Thoracic aorta (tissue), 2 donors: ENCODE measurements at places on chromosomes 3 and 15.

- DNase-seq = no peak
Measured at GRCh38 chr15:59583088-59583487, 28.5 kb upstream of the GCNT3 start.

- DNase-seq = peak; percentile 27
Measured at GRCh38 chr15:85485956-85486567, 105.7 kb downstream of the AKAP13 start.

GRCh38 chr3:197881970-197882338, 68.0 kb upstream of the RPL35A start:
- DNase-seq = no peak

- no peak for DNase-seq
Measured at GRCh38 chr3:57206423-57206822, 6.6 kb upstream of the HESX1 start.

- no peak for DNase-seq
Measured at GRCh38 chr3:99250272-99250671, 348.8 kb upstream of the DCBLD2 start.

DNA sequence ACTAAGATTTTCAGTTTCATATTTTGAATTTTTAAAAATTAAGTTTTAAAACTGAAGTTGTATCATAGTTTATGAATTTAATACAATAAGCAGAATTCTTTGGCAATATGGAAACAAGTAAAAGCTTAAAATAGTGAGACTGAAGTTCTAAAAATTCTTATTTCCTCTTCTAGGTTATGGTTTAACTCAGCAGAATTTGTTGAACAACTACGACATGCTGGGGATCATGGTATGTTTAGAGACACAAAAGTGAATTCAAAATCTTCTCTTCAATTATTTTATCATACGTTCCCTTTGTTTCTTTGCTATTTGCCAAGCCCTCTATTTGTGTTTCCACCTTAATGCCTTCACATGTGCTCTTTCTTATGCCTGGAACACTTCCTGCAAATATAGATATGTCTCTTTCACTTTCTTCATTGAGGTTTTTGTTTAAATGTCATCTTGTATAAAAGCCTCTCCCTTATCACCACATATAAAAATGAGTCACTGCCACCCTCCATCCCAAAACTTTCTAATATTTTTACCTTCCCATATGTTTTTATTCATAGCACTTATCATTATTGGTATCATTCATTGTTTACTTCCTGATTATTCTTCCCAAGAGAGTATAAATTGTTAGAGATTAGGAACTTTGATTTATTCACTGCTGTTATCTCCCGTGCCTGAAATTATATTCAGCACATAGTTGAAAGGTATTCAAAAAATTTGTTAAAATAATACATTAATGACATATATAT, 6.4 kb downstream of the SUCNR1 start:
- no peak for DNase-seq

DNA sequence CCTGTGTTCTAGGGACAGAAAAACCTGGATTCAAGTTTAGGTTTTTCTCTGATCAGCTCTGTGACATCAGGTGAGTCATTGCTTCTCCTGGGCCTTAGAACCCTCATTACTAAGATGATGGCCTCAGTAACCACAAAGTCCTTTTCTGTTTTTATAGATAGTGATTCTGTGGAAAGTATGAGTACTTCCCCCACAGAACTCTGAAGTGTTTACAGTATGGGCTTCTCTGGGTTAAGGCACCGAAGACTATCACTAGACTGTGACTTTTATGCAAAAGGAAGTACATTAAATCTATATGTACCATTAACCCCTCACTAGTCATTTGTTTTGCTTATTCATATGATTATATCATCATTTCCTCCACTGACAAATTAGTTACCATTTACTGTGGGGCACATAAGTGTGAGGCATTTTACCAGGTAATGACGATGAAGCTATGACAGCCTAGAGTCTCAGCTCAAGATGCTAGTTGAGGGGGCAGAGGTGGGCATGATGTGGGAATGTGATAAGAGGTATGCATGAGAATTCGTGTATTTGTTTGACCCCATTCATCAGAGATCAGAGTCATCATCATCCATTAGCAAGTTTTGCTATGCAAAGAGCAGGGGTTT, 15.0 kb upstream of the RORA start:
- no peak for DNase-seq

- DNase-seq = no peak
Measured at GRCh38 chr3:115822579-115822978, 199.3 kb downstream of the GAP43 start.

DNA sequence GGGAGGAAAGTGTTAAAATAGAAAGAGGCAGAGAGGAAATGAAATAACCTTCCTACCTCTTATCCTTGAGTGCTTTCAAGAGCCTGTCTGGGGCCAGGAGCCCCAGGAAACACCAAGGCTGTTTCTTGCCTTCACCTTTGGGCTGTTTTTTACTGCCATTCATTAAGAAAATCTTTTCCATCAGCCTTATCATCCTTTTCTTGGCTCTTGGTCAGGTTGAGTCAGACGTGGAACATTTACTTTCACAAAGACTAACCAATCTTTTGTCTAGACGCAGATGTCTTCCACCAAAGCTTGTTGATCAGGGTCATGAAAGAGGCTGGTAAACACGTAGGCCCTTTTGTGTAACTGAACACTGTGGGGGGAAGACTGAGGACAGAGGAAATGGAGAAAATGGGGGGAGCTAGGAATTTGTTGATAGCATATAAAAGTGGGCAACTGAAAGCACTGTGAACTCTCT, 151.0 kb upstream of the THBS1 start:
- no peak for DNase-seq

DNA sequence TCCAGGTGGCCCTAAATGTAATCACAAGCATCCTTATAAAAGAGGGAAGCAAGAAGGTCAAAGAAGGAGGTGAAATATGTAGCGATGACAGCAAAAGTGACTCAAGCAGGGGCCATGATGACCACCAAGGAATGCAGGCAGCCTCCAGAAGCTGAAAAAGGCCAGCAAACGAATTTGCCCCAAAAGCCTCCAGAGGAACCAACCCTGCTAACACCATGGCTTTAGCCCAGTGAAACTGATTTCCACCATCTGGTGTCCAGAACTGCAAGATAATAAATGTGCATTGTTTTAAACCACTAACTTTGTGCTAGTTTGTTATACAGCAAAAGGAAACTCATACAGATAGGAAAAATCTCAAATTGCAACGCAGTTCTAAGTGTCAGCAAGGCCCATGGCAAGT, 23.0 kb upstream of the RBSN start:
- no peak for DNase-seq

- DNase-seq = no peak
Measured at GRCh38 chr3:158405507-158405906, 165.5 kb upstream of the MLF1 start.

DNA sequence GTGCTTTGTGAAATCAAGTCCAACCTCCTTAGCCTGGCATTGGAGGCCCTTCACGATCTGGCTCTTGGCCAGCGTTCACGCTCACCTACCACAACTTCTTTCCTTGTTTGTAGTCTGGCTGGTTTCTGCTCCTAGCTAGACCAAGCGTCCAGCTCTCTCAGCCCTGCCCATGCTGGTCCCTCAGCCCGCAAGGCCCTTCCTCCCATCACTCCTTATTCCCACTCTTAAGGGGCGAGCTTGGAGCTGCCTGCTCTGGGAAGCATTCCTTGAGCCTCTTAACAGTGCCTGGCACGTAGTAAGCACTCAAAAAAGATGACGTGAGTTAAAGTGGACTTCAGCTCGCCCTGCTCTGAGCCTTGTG, 8.7 kb downstream of the SLC6A6 start:
- no peak for DNase-seq

DNA sequence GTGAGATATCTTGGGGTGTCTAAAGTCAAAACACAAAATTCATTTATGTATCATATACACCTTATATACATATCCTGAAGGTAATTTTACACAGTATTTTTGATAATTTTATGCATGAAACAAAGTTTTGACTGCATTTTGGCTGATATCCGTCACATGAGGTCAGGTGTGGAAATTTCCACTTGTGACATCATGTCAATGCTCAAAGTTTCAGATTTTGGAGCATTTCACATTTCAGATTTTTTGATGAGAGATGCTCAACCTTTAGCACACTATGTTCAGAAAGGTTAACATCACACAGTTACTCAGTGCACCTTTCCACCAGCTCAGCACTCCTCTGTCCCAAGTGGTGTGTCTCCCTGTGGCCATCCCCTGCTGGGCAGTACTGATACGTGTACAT, 37.7 kb upstream of the CPB1 start:
- no peak for DNase-seq

DNA sequence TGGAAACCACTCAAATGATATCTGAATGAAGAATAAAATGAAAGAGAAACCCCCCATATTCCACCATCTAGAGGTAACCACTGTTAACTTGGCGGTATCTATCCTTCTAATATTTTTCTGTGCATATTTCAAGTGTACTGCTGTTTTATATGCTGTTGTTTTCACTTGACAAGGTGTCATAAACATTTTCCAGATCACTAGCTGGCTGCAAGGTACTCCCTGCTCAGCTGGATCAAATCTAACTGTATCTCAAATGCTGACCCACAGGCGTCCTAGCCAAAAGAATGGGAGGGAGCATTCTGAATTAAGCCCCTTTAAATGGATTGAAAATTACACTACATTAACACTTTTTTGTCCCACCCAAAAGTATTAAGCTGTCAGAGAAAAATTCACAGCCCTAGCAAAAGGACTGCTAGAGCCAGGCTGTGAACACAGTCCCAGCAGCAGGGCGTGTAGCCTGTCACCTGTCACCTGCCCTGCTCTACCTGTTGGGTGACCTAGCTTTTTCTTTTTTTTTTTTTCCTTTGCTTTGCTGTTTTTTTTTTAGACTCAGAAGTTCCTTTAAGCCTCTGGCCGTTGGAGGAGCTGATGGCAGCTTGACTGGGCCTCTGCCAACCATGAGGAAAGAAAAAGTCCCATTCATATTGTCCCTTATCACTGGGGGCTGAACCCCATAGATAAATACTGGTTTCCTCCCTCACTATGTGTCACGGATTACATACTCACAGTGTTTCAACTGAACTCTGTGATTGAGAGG, 93.7 kb upstream of the TSC22D2 start:
- DNase-seq = no peak

DNA sequence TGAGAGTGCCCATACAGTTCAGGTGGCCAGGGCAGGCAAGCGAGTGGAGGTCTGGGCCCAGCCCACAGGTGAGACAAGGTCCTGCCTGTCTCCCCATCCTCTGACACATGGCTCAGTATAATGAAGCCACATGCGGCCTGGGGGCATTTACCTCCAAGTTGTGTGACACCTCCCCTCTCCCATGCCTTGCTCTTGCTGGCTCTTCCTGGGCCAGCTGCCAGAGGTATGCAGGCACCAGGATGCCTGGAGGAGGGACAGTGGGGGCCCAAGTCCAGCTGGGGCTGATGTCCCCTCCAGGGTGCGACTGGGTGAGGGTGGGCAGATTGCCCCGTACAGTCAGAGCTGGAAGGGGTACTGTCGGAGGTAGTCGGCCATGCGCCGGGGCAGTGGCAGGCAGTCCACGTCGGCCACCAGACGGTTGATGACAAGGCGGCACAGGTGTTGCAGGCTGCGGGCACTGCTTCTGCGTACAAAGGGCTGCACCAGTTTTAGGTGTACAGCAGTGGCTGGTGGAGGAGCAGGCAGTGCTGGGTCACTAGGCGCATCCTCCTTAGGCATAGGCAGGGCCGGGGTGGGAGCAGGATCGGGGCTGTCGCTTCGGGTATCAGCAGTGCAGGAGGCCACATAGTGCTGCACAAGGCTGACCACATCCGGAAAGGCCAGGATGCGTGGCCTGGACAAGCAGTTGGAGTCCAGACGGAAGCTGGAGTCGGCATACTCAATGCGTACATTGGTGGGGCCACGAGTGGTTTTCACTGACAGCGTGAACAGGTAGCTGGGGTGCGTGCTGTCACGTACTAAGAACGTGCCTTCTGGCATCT, 4.1 kb downstream of the CISH start:
- no peak for DNase-seq

- DNase-seq = no peak
Measured at GRCh38 chr3:97235179-97235578, 420.8 kb downstream of the EPHA6 start.

DNA sequence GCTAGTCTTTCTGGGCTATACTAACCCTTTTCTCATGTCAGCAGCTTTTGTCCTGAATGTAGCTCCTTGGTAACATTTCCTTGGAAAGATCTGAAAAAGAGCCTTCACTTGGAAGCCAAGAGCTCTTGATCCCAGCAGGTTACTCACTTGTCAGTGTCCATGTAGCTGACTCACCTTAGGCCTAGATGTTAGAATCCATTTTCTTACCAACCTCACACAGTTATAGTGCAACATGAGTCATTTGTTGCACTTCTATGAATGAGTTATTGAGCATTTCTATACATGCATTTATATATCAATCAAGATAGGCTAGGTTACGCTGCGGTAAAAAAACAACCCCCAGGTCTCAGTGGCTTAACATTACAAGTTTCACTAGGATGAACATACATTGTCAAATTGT, 106.8 kb upstream of the SLC7A14 start:
- DNase-seq = no peak

- no peak for DNase-seq
Measured at GRCh38 chr3:76177610-76178009, 392.3 kb upstream of the ZNF717 start.

GRCh38 chr3:141354517-141354916, 13.8 kb upstream of the ZBTB38 start:
- DNase-seq = no peak

DNA sequence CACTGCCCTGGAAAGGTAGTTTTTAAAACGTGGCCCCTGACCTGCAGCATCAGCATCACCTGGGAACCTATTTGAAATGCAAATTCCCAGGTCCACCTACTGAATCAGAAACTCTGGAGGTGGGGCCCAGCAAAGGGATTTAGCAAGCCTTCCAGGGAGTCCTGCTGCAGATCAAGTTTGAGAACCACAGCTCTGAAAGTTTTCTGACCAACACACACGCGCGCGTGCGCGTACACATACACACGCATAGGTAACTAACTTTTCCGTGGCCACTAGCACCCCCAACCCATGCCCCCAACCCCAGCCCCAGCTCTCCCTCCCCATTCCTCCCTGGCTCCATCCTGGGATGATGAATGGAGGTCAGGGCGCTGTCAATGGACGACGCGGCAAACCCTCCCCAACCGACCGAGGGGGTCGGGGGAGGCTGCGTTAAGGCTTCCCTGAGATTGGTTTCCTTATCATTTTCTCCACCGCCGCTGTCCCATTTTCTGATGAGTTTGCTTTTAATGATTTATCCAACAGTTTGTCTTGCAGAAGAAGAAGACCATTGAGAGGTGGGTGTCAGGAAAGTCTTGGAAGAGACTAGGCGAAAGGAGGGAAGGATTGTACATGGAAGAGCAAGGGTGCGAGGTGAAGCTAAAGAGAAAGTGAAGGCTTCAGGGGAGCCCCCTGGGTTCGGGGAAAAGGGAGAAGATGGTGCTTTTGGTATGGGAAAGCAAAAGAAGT, 590 bp upstream of the BOC start:
- DNase-seq = no peak

DNA sequence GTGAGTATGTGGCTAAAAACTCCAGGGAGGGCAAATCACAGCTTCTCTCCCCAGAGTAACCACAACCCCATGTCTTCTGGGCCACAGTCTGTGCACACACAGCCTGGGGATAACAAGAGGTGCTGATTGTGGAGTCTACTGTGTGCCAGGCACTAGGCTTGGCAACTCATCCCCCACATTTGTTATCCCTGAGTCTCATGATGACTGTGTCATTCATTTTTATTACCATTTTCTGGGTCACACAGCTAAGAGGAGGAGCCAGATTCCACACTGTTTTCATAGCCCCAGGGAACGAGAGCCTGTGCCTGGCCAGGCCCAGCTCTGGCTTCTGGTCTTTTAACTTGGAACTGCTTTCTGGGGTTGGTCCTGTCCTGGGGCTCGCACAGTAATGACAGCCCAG, 34.5 kb downstream of the ESYT3 start:
- DNase-seq = no peak
